ENCODE measurements at places on chromosomes 1 and 21. TPM values are rescaled to one million over a fixed set of nuclear protein-coding genes. Genes with fewer than 3 reads are reported as not detected.

DNA sequence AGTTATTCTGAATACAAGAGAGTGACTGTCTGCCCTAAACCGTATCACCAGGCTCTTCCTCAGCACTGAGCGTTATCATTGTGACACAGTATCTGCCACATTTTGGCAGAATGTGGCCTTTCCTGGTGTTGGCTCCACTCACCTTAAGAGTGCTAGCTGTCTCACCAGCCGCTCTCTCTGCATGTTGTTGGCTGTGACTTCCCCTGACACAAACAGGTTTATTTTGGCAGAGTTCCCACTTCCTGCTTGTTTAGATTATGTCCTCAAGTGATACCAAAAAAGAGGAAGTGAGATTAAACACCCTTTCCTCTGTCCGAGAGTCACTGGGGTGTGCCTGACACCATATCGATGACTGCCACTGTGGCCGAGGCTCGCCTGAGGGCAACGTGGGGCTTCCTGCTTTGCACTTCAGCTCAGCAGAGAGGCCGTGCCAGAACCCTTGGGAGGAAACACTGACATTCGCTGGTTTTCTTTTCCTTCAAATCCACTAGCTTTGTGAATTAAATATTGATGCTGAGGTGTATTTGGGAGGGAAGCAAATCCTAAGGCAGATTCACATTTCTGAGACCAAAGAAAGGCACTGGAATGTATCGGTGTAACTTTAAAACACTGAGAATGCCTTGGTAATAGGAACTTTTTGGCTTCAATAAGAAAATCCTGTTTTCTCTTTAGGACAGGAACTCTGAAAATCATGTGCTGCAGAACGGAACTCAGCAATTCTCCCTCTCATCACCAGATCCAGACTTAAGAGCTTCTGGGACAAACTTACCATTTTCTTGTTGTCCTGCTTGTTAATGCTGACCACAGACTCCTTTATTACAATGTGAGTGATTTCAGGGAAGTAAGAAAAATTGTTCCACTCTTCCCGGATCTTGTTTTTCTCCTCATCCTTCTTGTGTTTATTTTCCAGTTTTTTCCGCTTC lies 102.1 kb downstream of the JAK1 start:
- no peak overlapping the region for H3K27ac ChIP-seq
- H3K4me3 ChIP-seq = no peak overlapping the region
- H3K36me3 ChIP-seq = peaks cover 23% of the 10 kb centered on the region
- no peaks in the 10 kb centered on the region for H3K4me1 ChIP-seq
- DNase-seq = no peak
- no peaks in the 10 kb centered on the region for H3K27me3 ChIP-seq

DNA sequence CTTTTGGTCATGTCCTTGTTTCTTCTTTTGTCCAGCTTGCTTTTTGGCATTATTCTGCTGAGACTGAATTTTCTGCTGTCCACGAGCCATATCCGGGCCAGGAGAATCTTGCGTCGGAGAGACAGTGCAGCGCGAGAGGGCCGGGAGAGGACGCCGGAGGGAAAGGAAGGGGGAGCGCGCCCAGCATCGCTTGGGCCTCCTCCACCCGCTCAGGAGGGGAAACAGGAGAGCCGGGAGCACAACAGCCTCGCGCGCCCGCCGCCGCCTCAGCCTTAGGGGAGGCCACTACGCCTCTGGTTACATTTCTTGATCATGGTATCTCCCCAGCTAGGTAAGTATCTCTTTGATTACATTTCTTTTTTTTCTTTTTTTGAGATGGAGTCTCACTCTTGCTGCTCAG lies 7.4 kb upstream of the DEGS1 start:
- no peak for DNase-seq
- peaks cover 18% of the 10 kb centered on the region for H3K27me3 ChIP-seq
- H3K27ac ChIP-seq = no peak overlapping the region
- peaks cover 2% of the 10 kb centered on the region for H3K4me1 ChIP-seq
- peak overlapping the region; percentile 18 for H3K4me3 ChIP-seq
- peaks cover 2% of the 10 kb centered on the region for H3K36me3 ChIP-seq

Gene TCHHL1
- not detected for total RNA-seq

Gene KCNK2
- total RNA-seq = 0.60 TPM

- H3K4me3 ChIP-seq = no peak overlapping the region
- H3K4me1 ChIP-seq = peaks cover 3% of the 10 kb centered on the region
- no peaks in the 10 kb centered on the region for H3K36me3 ChIP-seq
These were observed 1.8 kb upstream of the WNT3A start for GRCh38 chr1:228004856-228005462.

DNA sequence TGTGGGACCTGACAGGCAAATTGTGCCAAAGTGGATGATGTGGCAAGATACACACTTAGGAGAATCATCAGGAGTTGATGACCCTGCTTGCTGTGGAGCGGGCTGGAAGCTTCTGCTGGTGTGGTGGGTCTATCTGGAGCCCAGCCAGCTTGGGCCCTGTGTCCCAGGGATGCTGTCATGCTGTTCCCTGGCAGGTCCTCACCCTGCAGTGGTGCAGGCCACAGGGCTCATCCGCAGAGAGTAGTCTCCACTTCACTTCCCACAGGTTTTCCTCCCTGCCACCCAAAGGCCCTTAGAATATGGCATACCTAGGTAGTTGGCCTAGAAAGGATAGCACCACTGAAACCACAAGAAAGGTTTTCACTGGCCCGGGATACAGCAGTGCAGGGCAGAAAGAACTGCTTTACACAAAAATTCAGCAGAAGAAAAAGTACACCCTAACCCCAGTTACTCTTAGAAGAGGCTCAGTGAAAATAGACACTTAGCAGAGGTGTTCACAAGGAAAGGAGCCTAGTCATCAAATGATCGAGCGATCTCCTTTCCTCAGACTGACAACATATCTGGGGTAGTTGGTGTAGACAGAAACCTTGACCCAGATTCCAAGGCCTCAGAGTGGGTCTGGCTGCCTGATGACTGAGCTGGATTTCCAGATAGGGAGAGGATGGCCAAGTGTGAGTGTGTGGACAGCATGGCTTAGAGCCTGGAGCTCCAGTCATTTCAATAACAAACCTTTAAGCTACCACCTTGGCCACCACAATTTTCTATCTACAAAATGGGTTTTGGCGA lies 1.3 kb upstream of the C1orf226 start:
- no peaks in the 10 kb centered on the region for H3K36me3 ChIP-seq
- peaks cover 8% of the 10 kb centered on the region for H3K4me1 ChIP-seq
- no peaks in the 10 kb centered on the region for H3K27me3 ChIP-seq
- peak overlapping the region; percentile 49 for H3K27ac ChIP-seq
- no peak overlapping the region for H3K4me3 ChIP-seq
